ENCODE measurements at places on chromosomes 4 and X. TPM values are rescaled to one million over a fixed set of nuclear protein-coding genes. Genes with fewer than 3 reads are reported as not detected.
A peak's percentile ranks its signal among the peaks of the same experiment; 100 is the strongest.

DNA sequence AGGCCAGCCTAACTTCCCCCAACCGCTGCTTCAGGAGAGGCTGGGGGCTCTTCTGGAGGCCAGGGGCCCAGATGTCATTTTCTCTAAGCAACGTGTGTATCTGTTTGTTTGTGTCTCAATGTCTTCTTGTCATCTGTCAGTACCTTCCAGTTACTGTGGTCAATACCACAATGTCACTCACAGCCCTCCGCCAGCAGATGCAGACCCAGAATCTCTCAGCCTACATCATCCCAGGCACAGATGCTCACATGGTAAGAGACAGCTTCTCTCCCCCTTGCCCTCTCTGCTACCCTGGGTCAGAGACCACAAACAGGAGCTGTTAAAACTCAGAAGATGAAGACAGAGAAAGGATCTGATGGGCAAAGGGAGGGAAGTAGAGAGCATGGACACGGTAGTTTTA is 5.0 kb downstream of the XPNPEP2 start:
- DNase-seq: no peak

- peak; percentile 58 for DNase-seq
Measured at GRCh38 chr4:7956270-7956808, 16.7 kb upstream of the AFAP1 start.

DNA sequence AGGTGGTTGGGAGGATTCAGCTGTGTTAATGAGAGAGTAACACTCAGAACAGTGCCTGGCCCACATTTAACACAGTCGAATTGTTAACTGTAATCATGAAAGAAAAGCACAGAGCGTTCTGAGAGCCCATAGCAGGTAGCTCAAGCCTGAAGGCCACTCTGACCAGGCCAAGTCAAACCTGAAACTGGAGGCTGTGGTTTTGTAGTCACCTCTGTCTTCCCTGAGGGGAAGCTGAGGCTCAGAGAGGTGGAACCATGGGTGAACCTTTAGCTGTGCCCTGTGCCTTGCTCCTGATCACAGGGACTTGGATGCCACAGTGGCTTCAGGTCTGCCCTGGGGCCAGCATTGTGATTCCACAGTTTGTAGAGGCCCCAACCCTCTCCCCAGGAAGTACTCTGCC is 16.6 kb upstream of the UBA1 start:
- DNase-seq: no peak

DNA sequence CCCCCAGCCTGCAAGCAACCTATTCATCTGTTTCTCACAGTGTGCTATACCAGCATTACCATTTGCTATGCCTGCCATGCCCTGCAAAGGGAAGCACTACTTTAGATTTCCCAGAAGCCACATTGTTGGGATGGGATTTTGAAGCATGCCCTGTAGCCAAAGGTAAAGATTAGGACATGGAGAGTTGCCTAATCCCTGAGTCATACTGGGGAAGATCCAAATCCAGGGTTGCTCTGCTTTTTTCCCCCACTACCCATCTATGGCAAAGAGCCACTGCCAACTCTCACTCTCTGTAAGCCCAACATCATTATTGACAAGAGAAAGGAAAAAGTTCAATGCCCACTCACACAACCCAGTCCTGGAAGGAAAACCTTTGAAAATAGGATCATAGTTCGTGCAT is 36.7 kb upstream of the TMEM164 start:
- no peak for DNase-seq

DNA sequence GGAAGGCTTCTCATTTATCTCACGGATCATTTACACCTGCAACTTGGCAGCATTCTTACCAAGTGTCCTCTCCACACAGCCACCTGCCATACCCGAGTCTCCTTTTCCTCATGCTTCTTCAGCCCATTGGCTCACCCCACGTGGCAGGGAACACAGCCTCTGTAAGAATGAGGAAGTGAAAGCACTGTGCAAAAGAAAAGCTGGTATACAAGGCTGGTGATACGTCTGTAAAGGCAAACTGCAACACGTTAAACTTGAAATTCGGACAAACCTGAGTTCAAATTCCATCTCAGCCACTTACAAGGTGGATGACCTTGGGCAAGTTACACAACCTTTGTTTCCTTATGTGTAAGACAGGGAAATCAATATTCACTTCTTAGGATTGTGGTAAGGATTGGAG is 164.0 kb upstream of the RASGEF1B start:
- DNase-seq: peak; percentile 40

JCHAIN gene
- polyA plus RNA-seq: not detected

C4orf51 gene
- not detected for polyA plus RNA-seq

SPANXC gene
- not detected for polyA plus RNA-seq

SASH3 gene
- polyA plus RNA-seq: not detected

All from foreskin keratinocyte (primary cell).